ENCODE measurements at places on chromosomes 2 and 18.

GRCh38 chr18:43141208-43141607, 25.7 kb upstream of the RIT2 start:
- no peak for DNase-seq

DNA sequence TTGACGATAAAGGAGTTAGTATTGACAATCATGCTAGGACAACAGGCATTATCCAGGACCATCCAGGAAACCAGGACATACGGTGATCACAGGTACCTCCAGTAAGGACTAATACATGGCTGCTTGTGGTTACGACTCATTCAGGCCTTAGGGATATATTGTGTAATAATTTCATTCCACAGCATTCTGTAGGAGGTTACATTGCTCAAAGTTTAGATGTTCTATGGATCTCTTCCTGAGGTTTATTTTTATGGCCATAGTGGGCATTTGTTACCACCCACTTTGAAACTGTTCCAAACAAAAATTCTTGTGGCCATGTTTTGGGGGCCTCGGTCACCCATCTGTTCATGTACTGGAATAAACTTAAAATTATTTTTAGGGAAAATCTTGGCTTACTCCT, 431.6 kb downstream of the METTL4 start:
- DNase-seq = peak; percentile 74

GRCh38 chr2:181675254-181675653, 5.1 kb downstream of the NEUROD1 start:
- DNase-seq = no peak

- DNase-seq = no peak
These were observed 110.9 kb downstream of the FAM210A start for GRCh38 chr18:13615432-13615861.

- DNase-seq = peak; percentile 1
These were observed 2031.3 kb upstream of the CELF4 start for GRCh38 chr18:39596891-39597290.

GRCh38 chr18:59560556-59560955, 136.7 kb downstream of the CCBE1 start:
- no peak for DNase-seq

DNA sequence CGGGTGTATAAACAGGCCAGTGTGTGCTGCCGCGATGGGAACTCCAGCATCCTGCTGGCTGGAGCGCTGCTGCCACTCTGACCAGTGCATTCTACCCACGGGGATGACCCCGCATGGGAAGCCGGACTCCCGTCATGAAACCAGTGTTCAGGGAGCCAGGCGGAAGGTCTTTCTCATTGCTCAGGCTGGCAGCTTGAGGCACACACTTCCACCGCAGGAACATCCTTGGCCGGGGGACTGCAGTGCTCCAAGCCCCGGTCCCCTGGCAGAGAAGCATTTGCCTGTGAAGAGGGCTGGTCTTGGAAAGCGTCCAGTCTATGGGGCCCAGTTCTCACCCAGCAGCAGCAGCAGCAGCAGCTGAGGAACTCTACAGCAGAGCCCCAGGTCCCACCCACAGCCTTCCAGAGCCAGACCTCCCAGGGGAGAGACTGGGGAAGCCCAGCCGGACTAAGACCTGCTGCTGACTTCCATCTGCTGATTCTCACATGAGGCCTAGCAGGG, 235.9 kb downstream of the KLHL29 start:
- DNase-seq = peak; percentile 51

DNA sequence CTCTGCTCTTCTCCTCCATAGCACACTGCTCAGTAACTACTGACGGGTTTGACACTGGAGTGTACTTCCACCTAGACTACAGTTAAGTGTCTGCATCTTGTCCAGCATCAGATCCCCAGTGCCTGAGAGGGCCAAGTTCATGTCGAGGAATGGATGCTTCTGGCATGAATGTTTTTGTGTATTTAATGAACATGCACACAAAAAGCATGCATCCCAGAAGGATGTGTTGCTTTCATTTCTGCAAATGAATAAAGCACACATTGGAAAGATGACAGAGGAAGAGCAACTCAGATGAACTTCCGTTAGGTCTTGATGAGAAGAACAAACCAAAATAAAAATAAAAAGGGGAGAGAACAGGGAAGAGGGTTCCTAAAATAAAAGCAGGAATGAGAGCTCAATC, 27.9 kb downstream of the C2orf49 start:
- no peak for DNase-seq

DNA sequence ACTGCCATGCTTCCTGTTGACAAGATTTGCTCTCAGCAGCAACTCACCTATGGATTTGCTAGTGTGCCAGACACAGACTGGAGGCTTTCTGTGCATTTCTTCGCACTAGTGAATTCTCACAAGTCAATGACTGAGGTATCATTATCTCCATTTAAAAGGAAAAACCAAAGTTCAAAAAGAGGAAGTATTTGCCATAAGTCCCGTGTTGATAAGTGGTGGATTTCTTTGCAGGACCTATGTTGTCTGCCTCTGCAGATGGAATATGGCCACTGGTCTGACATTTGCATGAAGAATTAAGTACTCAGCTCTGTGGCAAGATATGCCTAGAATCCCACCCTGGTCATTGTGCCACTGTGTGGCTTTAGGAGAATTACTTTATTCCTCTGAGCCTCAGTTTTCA, 299.6 kb downstream of the PAX3 start:
- no peak for DNase-seq

DNA sequence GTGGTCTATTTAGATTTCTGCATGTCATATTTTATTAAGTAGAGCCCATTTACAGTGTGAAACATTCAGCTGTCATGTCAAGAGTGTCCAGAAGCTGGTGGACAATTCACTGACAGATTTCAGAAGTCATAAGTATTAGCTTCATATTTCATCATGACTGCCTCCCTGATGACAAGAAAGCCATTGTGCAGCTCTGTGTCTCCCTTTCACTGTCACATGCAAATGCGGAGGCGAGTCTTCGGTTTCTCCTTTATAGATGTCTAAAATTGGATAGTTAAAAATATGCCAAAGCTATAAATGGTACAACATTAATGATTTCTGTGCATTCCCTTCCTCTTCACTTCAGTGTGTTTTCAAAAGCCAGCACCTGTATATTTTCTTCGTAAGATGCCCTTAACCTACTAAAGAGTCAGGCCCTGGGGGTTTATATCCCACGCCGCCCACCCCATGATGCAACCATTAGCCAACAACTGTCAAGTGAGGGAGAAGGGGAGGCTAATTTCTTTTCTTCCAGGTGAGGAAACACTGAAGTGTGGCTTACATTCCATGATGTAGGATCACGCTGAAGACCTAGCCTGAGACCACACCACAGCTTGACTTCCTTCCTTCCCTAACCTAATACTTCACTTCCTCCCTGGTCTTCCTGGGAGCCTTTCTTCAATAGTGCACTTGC, 99.6 kb upstream of the DDX18 start:
- DNase-seq = no peak

GRCh38 chr2:66173645-66174044, 261.3 kb upstream of the MEIS1 start:
- DNase-seq = no peak

- DNase-seq = no peak
These were observed 143.5 kb downstream of the ZEB2 start for GRCh38 chr2:144376460-144376859.

GRCh38 chr2:29475499-29475898, 360.3 kb downstream of the CLIP4 start:
- DNase-seq = no peak

GRCh38 chr2:178114462-178114861, 2.2 kb downstream of the RBM45 start:
- DNase-seq = no peak

GRCh38 chr2:174633623-174633930, 36.0 kb upstream of the WIPF1 start:
- DNase-seq = peak; percentile 46

DNA sequence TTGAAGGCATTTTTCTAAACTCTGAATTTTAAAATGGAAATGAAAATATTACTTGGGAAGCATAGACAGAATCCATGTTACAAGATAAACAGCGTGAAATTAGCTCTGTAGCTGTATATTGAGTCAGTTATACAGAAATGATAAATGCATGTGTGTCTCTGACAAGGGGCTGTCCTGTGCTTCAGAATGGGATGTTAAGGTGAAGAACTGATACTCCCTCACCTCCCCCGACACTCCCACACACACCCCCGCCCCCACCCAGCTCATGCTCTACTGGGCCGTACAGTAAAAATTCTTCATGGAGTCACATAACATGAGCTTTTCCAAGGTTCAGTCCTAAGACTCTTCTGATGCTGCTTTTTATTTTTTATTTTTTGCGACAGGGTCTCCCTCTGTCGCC, 869 bp upstream of the THUMPD2 start:
- no peak for DNase-seq

GRCh38 chr2:217789003-217789735, 213.6 kb downstream of the TNS1 start:
- DNase-seq = peak; percentile 74

DNA sequence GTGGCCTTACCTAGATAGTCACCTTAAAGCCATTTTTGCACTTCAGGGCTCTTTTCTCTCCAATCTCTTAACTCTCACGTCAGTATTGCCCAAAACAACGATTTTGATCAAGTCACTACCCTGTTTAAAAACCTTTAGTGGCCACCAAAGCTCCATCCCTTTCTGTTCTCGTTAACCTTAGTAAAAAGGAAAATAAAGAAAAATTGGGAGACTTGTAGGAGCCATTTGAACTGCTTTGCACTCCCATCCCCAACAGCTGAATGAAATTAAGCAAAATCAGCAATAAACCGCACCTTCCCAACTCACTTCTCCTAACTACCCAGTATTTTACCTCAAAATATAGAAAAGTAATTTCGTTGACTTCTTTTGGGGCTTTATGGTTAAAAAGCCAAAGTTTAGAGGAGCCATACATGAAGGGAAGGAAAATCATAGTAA, 686 bp upstream of the ARL5A start:
- no peak for DNase-seq

DNA sequence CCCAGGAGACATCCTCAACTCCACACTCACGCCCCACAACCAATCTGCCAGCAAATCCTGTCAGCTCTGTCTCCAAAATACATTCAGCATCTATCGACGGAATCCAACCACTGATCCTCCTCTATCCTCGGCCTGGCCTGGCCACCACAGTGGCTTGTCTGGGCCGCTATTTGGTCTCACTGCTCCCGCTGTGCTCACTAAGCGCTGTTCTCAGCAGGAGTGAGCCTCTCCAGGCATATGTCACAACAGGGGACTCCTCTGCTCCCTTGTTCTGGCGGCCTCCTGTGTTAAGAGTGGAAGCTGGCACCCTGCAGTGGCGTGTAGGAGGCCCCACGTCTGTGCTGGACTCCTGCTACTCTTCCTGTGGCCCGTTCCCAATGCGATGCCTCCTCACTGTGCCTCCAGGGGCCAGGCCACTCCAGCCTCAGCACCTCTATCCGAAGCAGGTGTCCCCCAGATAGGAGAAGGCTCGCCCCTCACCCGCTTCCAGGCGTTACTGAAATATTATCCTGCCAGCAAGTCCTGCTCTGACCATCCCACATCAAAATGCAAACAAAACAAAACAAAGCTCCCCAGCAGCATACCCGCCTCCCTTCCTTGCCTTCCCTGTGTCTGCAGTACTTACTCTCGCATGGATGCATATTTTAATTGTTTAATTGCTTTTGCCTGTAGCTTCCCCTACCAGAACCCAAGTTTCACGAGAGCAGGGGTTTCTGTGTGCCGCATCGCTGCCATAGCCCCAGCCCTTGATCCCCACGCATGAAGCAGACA, 39.9 kb downstream of the CENPO start:
- no peak for DNase-seq

GRCh38 chr2:119590873-119591272, 46.6 kb downstream of the CFAP221 start:
- DNase-seq = no peak

GRCh38 chr18:69584429-69584828, 183.7 kb downstream of the DOK6 start:
- no peak for DNase-seq

DNA sequence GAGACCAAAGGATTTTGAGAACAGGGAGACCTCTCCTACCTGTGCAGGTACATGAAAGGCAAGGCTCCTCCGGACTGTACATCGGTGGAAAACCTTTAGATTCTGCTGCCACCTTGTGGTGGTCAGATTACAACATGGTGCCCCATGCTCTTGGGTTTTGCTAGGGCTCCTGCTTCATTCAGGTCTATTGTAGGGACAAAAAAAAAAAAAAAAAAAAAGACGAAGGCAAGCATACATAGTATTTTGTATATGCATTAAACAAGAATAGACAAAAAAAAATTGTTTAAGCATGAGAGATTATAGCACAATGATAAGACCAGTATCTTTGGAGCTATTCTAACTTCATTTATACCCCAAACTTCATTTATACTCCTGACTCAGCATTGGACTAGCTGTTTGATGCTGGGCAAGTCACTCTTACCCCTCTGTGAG, 27.4 kb upstream of the SPR start:
- peak; percentile 68 for DNase-seq

DNA sequence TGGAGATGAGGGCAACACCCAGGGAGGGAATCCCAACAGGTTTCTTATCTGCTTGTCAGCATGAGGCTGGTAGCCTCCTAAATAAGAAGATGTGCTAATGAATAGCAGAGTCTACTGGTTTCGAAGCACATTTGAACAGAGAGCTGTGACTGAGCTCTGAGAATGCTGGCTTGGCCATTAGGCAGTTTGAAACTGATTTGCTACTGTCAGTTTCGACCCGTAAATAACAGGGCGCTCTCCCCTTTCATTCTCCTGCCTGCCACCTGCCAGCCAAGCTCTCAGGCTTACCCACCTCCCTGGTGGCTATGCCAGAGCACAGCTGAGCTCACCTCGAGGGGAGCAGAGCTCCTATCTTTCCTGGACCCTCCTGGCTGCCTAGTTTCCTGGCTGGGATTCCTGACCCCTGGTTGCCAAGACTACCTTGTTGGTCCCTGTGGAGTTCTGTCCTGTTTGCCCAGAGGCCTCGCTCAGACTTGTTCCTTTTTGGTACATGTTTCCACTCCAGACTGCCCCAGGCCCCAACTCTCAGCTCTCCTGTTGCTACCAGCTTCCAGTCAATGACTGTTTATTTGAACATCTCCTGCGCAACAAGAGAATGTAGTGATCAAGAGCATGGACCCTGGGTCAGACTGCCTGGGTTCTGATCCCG, 102.3 kb upstream of the ALPP start:
- DNase-seq = no peak

GRCh38 chr2:135948642-135949355, 36.6 kb downstream of the DARS1 start:
- DNase-seq = peak; percentile 58

GRCh38 chr2:23497536-23497935, 112.6 kb downstream of the KLHL29 start:
- no peak for DNase-seq

GRCh38 chr18:45165176-45165713, 450.0 kb upstream of the SLC14A2 start:
- no peak for DNase-seq

GRCh38 chr18:67893916-67894315, 377.4 kb upstream of the DSEL start:
- DNase-seq = no peak

DNA sequence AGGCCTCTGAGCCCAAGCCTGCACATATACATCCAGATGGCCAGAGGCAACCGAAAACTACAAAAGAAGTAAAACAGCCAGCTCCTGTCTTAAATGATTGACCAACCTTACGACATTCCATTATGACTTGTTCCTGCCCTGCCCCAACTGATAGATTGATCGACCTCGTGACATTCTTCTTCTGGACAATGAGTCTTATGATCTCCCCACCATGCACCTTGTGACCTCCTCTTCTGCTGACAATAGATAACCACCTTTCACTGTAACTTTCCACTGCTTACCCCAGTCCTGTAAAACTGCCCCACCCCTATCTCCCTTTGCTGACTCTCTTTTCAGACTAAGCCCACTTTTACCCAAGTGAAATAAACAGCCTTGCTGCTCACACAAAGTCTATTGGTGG, 670.0 kb upstream of the PKDCC start:
- DNase-seq = no peak

- no peak for DNase-seq
These were observed 22.0 kb downstream of the IL1RL2 start for GRCh38 chr2:102208774-102209173.
